GM12865 (cell line): ENCODE measurements at places on chromosomes 1 and 21.

- DNase-seq: no peak
Measured at GRCh38 chr1:58460469-58460868, 86.1 kb downstream of the OMA1 start.

GRCh38 chr1:45221716-45222115 lies 15.3 kb upstream of the ZSWIM5 start:
- DNase-seq: no peak

- no peak for DNase-seq
Measured at GRCh38 chr1:39409055-39409816, 82.2 kb upstream of the BMP8A start.

GRCh38 chr1:115643666-115644065 lies 1.9 kb downstream of the VANGL1 start:
- DNase-seq: no peak

DNA sequence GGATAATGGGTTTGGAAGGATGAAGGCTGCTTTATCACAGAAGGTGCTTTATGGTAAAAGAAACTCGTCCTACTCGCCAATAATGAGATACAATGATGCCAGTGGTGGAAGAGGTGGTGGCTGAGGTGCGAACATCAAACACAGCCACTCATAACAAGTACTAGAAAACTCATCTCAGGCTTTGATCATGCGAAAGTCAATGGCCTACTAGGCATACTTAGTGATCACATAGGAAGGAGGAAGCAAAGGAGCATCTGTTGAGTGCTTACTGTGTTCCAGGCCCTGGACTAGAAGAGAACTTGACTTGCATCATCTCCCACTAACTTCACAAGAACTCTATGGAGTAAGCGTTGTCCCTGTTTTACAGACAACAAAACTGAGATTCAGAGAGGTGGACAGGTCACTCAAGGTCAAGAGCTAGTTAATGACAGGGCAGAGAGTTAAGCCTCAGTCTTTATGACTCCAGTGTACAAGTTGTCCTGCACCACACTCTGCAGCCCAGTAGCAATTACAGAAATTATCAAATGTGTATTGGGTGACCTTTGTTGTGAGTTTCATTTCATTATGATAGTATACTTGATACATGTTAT lies 33.6 kb downstream of the RUNX1 start:
- no peak for DNase-seq

GRCh38 chr1:25971066-25971810 lies 26.6 kb downstream of the PAFAH2 start:
- peak; percentile 34 for DNase-seq

DNA sequence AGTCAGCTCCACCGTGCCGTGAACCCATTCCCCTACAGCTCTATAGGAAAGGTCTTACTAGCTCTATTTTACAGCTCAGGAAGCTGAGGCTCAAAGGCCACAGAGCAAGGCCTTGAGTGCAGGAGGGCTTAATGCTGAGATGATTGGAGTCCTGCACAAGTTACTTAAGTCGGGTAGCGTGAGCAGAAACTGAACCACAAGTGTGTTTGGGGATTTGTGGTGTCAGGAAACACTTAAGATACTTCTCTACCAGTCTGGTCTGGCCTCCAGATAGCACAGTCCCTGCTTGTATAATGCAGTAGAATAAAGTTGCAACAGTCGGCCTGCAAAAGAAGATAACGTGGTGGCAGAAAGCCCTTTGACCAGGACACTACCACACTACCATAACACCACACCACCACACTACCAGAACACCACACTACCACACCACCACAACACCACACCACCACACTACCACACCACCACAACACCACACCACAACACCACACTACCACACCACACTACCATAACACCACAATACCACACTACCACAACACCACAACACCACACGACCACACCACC lies 118.1 kb downstream of the SPSB1 start:
- DNase-seq: peak; percentile 93

DNA sequence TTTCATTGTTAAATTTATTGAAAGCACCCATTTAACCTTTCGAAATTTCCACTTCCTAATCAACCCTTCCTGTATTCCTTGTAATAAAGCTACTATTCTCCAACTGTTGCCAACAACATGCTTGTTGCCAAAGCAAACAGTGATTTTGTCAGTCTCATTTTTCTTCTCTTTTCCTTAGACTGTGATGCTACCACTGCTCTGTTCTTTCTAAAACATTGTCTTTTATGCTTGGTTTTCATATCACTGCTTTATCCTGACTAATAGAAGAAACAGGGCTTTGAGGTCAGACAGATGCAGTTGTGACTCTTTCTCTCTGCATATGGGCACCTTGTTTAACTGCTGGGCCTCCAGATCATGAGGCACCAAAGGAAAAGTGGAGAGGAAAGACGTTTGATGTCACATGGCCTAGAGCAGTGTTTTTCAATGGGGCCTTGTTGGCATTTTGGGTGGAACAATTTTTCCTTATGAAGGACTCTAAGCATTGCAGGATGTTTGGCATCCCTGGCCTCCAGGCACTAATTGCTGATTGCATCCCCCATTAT lies 56.1 kb downstream of the HMCN1 start:
- DNase-seq: no peak

DNA sequence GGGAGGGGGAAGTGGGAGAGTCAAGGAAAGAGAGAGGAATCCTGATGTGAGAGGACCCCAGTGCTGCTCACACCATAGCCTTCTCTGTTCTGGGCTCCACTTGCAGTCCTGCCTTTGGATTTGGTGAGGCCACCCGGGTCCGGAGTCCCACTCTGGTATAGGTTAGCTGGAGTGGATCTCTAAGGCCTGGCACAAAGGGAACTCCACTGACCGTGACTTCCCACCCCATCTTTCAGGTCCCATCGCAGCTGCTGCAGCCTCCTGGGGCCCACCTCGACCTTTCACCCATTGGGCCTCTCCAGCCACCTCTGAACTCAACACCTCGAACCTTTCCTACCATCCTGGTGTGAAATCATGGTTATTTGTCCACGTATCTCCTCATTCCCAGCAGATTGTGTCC lies 324.4 kb downstream of the MATN1 start:
- no peak for DNase-seq

DNA sequence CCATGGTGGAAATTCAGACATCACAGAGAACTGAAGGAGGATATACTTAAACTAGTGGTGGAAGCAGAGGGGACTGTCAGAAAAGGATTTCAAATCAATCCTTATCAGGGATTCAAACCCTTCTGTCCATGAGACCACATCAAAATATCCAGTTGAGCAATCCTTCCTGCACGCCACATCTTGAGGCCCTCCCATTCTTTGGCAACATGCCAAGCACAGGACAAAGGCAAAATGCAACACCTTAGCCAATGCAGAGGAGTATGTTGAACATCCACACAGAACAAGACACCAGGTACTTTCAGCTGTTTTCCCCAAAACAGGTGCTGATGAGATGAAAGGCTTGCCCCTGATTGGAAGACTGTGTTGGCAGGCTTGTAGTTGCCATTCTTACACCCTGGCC lies 81.8 kb upstream of the PLXNA2 start:
- DNase-seq: no peak

- no peak for DNase-seq
Measured at GRCh38 chr1:27135541-27136235, 19.2 kb downstream of the SLC9A1 start.

GRCh38 chr1:208218237-208219097 lies 25.7 kb downstream of the PLXNA2 start:
- no peak for DNase-seq

DNA sequence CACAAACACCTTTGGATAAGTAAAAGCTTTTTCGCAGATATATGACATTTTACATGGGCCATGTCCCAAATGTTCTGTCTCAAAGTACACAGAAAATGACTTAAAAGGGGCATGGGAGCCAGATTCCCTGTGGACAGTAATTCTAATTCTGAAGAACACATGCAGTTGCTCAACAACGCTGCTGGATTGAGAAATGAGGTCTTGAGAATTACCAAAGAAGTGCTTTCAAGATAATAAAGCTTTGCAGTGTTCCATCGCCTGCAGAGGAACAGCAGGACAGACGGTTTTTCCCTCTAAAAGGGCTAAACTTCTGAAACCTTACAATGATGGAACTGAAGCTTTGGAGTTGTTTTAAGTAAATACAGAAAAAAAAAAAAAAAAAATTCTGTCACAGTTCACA lies 55.3 kb upstream of the HSPA13 start:
- no peak for DNase-seq

- no peak for DNase-seq
Measured at GRCh38 chr1:101739826-101740330, 256.8 kb downstream of the OLFM3 start.

GRCh38 chr1:226034482-226034881 lies 28.0 kb upstream of the H3-3A start:
- no peak for DNase-seq

DNA sequence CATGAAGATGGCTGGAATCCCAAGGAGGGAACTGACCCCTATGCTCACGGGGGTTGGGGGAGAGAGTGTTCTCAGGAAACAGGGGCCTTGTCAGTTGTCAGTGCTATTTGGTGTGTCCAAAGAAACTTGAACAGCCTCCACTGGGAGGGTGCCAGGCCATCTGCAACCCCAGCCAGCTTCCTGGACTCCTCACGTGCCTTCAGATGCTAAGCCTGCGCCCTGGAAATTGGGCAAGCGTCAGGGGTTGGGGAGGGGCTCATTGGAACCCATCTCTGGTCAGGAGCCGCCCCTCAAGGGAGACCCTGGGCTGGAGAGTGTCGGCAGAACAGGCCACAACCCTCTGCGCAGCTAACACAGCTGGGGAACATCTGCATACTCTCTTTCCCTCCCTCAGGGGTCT lies 13.1 kb upstream of the LHX4 start:
- DNase-seq: no peak

DNA sequence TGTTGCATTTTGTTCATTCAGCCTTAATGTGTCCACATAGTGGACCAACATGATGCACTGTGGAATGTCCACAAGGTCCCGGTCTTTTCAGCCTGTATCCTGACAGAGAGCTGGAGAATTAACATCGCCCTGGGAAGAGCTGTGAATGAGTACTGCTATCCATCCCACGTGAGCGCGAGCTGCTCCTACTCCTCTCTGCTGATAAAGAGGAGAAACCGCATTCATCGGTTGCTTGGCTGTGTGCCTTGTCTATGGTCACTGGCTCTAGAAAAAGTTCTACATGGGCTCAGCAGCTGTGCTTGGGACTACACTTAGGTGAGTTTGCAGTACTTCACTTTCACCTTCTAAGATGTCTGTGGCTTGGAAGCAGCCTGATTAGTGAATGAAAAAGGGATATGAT lies 31.1 kb upstream of the IGSF5 start:
- no peak for DNase-seq

DNA sequence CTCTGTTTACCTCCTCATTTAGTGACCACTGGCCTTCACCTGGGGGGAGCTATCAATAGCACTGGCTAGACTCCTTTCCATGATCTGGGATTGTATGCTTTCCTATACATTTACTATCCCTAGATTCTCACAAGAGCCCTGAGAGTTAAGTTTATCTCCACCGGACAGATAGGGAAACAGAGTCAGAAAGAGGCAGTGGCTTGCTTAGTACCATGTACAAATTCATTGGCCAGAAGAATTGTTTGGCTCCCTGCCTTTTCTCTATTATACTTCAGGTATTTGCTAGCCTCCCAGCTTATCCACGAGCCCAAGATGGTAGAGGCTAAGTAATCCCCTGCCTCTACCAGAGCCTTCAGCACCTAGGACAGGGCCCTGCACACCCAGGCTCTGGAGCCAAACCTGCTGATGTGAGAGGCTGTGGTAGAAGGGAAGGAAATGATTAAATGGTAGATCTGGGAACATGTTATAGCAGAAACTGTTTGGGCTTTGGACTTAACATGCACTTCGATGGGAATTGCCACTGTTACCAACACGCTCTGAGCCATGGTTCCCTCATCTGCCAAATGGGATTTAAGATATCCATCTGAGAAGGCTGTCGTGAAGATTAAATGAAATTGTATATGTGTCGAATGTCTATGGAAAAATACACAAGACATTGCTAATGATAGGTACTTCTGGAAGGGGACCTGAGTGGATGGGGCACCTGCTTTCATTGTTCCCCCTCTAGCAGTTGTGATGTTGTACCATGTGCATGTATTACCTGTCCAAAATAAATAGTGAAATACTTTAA lies 3.1 kb upstream of the BLACAT1 start:
- DNase-seq: peak; percentile 21

GRCh38 chr1:200893411-200893901 lies 1.2 kb upstream of the INAVA start:
- DNase-seq: no peak

- DNase-seq: peak; percentile 52
Measured at GRCh38 chr1:52659356-52659755, 26.4 kb downstream of the SHISAL2A start.

DNA sequence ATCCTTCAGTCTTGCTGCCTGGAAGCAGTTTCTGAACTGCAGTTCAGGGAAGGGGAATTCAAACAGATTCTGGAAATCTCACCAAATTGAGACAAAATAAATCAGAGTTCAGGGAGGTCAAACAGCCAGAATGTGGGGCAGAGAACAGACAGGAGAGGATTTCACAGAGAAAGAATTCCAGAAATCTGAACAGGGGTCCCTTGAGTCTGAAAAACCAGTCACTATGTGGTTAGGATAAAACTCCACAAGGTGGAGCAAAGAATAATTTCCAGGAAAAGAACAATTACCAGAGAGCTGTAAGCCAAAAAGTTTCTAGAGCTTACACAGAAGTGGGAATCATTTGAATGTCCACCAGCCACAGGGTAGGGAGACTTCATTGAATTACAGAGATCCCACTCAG lies 84.7 kb downstream of the URB2 start:
- DNase-seq: no peak

GRCh38 chr1:66300972-66301451 lies 232.9 kb upstream of the SGIP1 start:
- DNase-seq: peak; percentile 83

DNA sequence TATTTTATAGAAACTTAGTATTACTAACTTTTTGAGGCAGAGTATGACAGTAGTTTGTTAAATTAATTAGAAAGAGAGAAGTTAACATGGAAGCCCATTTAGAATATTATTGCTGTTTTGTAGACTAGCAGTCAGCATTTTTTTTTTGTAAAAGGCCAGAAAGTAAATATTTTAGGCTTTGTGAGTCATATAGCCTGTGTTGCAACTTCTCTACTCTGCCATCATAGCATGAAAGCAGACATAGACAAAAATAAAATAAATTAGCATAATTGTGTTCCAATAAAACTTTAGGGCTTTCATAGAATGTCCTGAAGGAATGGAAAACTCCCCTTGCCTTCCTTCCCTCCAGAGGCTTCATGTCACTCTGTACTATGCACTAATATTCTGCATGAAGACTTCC lies 12.3 kb upstream of the RGS4 start:
- no peak for DNase-seq

DNA sequence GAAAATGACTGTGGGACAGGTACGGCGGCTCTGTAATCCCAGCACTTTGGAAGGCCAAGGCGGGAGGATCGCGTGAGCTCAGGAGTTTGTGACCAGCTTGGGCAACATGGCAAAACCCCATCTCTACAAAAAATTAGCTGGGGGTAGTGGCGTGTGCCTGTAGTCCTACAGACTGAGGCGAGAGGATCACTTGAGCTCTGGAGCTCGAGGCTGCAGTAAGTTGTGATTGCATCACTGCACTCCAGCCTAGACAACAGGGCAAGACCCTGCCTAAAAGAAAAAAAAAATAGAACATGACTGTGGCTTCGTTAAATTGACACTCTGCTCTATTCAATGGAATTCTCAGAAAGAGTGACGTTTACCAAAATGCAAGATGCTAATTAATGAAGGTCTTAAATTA lies 3.9 kb upstream of the DBT start:
- no peak for DNase-seq
